RPMI7951 (cell line): ENCODE measurements at places on chromosomes 13 and 19.

DNA sequence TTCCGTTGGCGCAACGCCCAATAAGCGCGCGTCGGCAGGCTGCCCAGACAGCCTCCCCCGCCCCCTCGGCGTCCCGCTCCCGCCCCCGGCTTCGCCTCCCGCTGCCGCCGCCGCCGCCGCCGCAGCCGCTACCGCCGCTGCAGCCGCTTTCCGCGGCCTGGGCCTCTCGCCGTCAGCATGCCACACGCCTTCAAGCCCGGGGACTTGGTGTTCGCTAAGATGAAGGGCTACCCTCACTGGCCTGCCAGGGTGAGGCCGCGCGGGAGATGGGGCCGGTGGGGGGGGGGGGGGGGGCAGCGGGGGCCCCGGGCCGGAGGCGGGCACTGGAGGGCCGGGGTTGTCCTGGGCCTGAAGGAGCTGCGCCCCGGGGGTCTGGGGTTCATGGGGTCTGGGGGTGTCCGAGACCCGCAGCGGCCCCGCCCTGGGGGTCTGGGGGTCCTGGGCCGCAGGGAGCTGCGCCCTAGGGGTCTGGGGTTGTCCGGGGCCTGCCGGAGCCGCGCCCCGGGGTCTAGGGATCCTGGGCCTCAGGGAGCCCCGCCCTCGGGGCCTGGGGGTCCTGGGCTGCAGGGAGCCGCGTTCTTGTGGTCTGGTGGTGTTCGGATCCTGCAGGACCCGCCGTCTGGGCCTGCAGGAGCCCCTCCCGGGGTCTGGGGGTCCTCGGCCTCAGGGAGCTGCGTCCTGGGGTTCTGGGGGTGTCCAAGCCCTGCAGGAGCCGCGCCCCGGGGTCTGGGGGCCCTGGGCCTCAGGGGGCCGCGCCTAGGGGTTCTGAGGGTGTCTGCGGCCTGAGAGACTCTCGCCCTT, at the start of gene HDGFL2:
Gene HDGFL2 (plus strand): TSS at position 124 of the 801 bp plus-strand sequence. CDS start 54 bp downstream, at position 178.
- DNase-seq: no peak

GRCh38 chr13:114155320-114155719, 22.9 kb upstream of the RASA3 start:
- DNase-seq: no peak

DNA sequence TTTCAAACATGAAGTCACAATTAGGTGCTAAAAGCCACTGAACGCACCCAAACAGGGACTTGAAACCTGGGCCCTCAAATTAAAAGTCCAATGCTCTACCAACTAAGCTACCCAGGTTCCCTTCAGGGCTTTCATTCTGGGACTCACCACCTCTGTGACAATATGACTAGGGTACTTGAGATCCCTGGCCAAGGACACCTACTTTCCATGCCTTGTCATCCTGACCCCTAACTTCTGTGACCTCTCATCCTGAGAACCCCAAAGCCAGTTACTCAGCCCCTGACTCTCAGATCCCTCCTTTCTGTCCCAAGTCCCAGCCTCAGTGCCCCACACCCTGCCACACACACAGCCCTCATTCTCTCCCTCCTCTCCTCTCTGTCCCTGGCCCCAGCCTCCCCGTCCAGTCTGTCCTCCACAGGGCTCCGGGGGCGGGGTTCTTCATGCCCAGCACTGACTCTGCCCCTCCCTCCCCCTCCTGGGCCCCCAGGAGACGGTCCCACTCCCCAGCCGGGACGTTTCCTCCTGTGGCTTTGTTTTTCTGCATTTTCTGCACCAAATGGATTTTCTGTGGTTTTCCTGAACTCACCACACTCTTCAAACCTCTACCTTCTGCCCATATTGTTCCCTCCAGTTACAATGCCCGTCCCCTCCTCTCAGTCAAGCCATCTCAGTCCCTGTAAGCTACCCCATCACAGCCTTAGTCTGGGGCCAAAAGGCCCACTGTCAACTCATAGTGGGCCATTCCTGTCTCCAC, 7.0 kb downstream of the RCN3 start:
- DNase-seq: no peak

DNA sequence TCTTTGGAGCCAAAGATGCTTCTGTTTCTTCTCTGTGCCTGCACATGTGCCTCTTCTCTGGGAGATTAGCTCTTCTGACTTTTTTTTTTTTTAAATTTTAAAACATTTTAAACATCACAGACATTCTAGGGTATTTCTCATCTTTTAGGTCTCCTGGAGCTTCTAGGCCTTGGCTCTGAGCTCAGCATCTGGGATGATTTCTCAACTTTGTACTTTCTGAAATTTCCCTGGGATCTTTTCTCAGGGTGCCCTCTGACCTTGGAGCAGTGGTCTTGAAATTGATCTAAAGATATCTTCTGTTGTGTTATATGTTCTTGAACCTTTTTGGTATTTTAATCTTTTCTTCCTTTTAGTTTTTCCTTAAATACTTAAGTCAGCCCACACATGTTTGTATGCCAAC, 6.2 kb downstream of the WASF3 start:
- DNase-seq: no peak

GRCh38 chr13:75581874-75582640, 32.5 kb downstream of the UCHL3 start:
- no peak for DNase-seq

DNA sequence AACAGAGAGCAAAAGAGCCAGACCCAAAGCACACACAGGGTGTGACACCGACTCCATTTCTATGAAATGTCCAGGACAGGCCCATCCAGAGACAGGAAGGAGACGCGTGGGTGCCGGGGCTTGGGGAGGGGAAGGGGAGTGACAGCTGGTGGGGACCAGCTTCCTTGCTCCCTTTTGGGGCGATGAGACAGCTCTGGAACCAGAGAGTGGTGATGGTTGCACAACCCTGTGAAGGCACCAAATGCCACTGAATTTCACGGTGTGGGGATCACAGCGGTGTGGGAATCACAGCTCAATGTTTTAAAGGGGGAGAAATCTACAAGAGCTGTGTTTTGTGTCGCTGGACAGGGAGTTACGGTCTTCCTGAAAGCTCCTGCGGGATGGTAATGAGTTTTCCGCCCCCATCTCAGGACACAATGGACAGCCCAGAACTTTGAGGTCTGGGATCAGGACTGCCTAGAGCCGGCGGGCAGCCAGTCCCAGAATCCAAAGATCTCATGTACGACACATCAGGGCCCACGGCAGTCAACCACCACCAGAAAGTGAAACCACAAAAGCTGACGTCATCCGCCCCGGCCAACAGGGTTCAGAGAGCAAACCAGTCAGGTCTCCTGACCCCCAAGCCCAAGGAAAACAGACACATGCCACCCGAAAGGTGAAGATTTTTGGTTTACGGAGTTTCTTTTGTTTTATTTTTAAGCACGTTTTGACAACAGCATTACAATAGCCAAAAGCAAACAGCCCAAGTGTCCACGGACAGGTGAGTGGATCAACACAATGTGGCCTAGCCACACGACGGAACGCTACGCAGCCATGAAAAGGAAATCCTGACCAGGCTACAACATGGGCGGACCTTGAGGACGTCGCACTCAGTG, 7.3 kb downstream of the SGTA start:
- peak; percentile 90 for DNase-seq

DNA sequence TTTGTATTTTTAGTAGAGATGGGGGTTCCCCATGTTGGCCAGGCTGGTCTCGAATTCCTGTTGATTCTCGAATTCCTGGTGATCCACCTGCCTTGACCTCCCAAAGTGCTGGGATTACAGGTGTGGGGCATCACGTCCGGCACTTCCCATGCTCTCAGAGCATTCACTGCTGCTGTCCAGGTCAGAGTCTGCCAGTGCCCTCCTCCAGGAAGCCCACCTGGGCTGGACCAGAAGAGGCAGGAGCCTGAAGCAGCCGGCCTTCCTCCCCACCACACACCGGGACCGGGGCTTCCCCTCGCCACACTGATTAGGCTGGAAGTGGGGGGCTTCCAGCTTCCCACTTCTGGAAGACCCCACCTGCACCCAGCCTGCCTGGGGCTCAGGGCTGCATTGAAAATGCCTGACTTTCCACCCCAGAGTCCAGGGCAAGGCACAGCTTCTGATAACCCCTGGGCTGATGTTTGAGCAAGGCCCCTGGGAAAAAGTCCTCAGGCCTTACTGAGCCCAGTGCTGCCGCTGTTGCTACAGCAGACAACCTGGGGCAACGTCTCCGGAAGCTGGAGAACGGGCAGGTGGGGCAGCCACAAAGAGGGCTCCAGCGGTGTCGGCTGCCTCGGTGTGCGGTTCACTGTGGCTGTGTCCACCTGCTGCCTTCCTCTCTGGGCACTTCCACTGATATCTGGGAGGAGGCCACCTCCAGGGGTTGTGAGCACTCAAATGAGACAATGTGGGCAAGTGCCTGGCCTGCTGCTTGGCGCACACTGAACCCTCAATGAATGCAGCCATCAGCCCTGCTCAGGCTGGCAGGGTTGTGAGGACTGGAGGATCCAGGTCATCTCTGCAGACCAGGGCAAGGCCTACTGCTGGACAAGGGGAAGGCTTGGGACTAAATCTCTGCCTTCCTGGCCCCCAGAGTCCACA, 22.6 kb downstream of the CEBPA start:
- DNase-seq: no peak

DNA sequence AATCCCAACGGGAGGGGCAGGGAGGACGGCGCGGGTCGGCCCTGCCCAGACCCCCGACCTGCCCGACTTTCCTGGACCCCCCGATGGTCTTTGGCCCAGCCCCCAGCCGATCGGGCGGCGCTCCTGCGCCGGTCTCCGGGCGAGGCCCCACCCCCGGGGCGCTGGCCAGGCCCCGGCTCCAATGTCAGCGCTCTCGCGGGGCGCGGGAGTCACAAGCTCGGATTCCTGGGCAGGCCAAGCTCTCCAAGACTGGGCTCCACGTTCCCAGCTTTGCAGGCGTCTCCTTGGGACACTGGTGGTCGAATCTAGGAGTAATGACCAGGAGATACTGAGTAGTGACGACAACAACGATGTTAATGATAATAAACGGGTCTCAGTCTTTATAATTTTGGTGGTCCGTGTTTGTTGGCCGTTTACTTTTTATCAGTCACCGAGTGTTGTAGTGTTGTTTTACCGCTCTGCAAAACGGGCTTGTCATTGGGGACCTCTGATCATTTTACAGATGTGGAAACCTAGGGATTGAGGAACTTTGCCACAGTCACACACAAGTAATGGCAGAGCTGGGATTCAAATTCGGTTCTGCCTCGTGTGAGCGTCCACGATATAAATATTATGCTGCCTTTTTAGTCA, 545 bp downstream of the RAD23A start:
- DNase-seq: peak; percentile 83

DNA sequence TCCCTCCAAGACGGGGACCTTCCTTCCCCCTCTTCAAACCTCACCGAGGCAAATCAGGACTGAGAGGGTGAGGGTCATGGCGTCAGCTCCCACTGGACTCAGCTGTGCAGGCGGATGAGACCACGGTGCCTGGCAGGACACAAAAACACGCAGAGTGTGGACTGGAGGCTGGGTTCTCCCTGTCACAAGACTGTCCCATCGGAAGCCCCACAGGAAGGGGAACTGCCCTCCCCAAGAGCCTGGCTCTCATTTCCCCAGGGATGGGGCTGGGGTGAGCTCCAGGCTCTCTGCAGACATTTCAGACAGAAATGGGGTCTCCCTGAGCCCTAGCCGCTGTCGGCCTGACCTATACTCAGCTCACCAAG, at the start of gene LILRB5:
Gene LILRB5 (minus strand): TSS at position 158 of the 365 bp plus-strand sequence. CDS start 80 bp downstream, at position 78.
- no peak for DNase-seq

DNA sequence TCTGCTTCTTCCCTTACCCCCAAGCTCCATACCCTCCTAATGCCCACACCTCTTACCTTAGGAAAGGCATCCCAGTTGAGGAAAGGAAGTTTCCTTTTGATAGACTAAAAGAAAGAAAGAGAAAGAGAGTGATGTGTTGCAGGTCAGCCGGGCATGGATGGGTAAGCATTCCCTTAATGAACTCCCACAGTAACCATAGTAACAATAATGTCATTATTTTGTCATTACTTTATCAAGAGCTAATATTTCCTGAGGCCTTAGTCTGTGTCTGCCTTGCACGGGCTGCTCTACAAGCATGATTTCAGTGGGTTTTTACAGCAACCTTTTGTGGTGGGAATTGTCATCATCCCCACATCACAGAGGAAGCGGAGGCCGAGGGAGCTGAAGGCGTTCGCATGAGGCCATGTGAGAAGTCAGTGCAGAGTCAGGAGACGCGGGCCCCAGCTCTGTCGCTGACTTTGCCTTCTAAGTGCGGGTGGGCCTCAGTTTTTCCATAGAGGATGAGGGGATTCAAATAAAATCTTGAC, 2.5 kb downstream of the KRTDAP start:
- DNase-seq: no peak

DNA sequence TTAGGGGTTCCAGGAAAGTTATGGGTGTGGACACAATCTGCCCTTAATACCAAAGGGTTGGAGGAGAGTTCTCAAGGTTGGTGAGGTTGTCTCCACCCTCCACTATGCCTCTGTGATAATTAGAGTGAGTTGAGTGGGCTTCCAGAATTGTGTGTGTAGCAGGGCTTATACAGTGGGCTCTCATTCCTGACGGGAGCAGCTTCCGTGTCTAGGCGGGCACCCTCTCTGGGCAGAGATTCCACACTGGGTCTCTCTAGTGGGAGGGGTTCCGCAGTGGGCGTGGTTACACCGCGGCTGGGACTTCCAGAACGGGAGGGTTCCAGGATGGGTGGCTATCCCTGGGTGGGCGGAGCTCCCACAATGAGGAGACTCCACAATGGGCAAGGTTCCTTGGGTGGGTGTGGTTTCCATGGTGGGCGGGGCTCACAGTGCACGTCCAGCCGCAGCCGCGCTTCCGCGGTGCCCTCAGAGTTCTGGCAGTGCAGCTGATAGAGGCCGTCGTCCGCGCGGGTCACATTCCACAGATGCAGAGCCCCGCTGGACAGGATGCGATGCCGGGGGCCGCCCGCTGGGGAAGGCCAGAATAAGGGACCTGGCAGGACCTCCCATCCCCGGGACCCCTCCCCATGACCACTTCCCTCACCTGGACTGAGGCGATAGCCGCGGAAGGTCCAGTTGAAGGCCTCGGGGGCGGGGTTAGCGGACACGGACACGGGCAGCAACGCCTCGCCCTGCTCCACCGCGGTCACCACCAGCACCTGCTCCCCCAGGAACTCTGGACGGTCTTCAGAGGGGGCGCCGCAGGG, 8.4 kb downstream of the NPHS1 start:
- peak; percentile 36 for DNase-seq

- DNase-seq: peak; percentile 44
Observed at GRCh38 chr13:34620074-34620850, 321.8 kb upstream of the NBEA start.

GRCh38 chr13:76943646-76944045, 4.7 kb upstream of the ACOD1 start:
- no peak for DNase-seq

- no peak for DNase-seq
Observed at GRCh38 chr13:33180122-33180804, 105.3 kb downstream of the STARD13 start.
